ENCODE measurements at places on chromosomes 5 and 9. TPM values are rescaled to one million over a fixed set of nuclear protein-coding genes. Genes with fewer than 3 reads are reported as not detected.

Gene RLN2
- total RNA-seq, result not detected

Gene EQTN
- not detected for total RNA-seq

Gene SPATA31E1
- not detected for total RNA-seq

Gene PCDHA12
- 10.0 TPM for total RNA-seq

Gene HCN1
- 0.36 TPM for total RNA-seq

Gene IFNA13
- total RNA-seq, result not detected

Gene PJA2
- 33.6 TPM for total RNA-seq

Gene CYLC2
- not detected for total RNA-seq

Gene GDNF
- total RNA-seq, result not detected

Gene RFESD
- 2.2 TPM for total RNA-seq

Gene RGS7BP
- not detected for total RNA-seq

Gene TMEM174
- not detected for total RNA-seq
